ENCODE measurements at places on chromosomes 1 and 21.
A peak's percentile ranks its signal among the peaks of the same experiment; 100 is the strongest.

DNA sequence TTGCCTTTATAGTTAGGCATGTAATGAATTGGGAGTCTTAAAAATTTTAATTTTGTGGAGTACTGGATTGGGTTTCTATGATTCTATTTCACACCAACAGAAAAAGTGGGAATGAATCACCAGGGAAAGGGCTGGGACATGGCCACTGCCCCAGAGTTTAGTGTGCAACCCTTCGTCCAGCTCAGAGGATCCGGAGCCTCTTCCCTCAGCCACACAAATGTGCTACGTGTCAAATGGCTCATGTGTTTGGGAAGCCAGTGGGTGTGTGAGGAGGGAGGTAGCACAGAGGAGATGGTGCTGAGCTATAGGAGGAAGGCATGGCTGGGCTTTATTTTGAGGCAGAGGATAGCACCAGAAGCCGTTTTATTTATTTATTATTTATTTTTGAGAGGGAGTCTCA, 247.3 kb downstream of the SIPA1L2 start:
- DNase-seq = no peak

DNA sequence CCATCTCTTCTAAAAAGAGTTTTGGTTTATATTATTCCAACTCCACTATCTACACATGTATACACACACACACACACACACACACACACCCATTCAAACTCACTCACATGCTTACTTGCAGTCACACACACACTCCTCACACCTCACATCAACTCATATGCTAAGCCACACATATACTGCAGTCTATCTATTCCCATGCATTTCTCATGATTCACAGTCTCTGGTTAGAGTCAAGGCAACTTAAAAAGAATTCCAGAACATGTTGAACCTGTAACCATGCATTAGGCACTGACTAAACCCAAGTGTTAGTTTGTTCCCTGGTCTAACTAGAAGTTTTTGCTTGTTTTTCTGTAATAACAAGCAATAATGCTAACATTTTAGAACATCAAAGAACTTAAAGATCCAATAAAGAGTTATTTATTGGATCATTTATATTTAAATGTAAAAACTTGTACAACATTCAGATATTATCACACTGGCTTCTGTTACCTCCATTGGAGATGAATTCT, 931.1 kb downstream of the PLA2G4A start:
- no peak for DNase-seq

DNA sequence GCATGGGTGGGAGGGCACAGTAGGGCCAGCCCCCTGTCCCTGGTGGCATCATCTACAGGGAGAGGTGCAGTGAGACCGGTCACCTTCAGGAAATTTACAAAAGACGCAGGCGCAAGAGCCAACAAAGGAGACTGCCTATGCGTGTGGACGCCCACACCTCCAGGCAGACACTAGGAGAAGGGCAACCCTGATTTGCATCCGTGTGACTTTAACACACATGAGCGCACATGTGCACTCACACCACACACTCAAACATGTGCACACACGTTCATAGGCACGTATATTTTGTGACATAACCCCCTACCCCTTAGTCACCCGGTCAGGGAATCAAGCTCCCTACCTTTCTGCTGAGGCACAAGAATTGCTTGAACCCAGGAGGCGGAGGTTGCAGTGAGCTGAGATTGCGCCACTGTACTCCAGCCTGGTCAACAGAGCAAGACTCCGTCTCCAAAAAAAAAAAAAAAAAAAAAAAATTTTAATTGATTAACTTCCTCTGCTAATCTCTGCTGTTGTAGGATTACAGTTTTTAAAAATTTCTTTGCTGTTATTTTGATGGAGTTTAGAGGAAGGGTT, 84.7 kb upstream of the SLC25A33 start:
- DNase-seq = no peak

DNA sequence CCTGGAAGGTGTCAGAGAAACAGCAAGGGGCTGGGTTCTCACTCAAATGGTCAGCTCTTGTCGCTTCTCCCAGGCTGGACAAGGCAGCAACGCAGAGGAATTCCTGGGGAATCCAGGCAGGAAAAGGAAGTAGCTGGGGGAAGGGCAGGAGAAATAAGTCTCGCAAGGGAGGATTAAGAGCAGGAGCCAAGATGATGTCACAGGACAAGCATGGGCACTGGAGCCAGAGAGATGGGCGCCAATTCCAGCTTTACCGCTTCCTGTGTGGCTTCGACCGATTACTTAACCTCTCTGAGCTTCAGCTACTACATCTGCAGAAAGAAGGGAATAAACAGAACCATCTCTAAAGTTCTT, 70.5 kb downstream of the SSBP3 start:
- peak; percentile 83 for DNase-seq

DNA sequence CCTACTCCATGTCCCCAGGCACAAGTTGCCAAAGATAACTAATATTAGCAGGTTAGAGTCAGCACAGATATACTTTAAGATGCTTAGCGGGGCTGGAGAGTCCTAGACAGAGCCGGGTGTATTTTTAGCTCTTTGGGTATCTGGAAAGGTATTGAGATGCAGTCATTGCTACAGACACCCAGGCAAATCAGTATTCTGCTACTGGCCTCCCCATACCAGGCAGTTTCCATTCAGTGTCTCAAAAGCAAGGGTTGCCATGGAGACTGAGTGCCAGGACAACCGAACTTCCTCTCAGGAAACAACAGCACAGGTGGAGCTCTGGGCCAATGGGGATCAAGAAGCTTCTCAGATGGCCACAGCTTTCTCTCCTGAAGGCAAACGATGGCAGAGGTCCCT, 45.3 kb downstream of the KCNC4 start:
- DNase-seq = no peak

- DNase-seq = no peak
These were observed 68.7 kb downstream of the RGL1 start for GRCh38 chr1:183873642-183874041.
